CD14-positive monocyte (primary cell): ENCODE measurements at places on chromosomes 5 and 9.

DNA sequence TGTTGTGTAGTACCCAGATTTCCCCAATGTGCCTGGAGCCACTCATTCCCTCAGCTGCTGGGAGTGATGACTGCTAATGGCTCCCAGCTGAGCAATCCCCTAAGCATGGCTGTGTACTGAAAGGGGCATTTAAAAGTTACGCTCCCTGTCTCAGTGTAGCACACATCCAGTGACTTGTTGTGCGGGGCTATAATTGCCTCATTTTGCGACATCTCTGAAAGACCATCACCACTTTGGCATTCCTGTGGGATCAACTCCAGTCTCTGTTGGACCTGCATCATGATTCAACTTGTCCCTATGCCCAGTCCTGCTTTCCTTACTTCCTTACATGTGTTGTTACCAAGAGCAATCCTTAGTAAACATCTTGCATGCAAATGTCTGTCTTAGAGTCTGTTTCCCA lies 201.2 kb upstream of the MPDZ start:
- DNase-seq, result no peak

GRCh38 chr9:8020186-8020585 lies 220.6 kb upstream of the DMAC1 start:
- DNase-seq, result no peak

DNA sequence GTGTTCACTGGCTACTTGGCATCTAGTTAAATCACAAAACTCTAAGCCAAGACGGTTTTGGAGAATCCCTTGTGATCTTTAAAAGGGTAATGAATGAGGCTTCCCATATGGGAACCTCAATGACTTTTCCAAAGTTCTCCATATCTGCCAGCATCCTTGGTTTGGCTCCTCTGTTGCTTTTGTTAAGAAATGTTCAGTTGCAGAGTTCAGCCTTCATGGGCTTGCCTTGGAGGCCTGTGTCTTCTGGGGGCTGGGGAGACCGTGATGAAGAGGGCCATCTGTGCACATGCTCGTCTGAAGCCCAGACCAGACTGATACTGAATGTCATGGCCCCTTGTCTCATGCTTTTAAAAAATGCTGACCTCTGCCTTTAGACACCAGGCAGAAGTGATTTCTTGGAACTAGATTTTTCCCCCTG lies 84.3 kb downstream of the RAI14 start:
- no peak for DNase-seq

DNA sequence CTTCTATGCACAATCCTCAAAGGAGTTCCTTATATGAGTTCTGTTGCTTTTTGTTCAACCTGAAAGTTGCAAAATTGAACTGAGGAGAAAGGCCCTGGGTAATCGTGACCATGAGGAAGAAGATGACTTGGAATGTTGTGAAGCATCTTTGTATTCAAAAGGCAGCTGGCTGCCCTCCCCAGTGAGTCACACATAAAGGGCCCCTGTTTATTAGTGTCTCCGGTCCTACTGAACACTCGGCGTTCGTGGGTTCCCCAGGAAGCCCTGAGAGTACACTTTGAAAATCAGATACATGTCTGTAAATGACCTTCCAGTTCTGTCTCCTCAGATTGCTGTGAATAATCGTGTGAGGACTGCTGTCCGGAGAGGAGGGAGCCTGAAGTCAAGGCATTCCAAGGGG lies 73.6 kb downstream of the C9orf153 start:
- no peak for DNase-seq
